NCI-H146 (cell line): ENCODE measurements at places on chromosomes 12 and 14.

- no peak for DNase-seq
Observed at GRCh38 chr14:92103363-92103989, 2.9 kb downstream of the ATXN3 start.

DNA sequence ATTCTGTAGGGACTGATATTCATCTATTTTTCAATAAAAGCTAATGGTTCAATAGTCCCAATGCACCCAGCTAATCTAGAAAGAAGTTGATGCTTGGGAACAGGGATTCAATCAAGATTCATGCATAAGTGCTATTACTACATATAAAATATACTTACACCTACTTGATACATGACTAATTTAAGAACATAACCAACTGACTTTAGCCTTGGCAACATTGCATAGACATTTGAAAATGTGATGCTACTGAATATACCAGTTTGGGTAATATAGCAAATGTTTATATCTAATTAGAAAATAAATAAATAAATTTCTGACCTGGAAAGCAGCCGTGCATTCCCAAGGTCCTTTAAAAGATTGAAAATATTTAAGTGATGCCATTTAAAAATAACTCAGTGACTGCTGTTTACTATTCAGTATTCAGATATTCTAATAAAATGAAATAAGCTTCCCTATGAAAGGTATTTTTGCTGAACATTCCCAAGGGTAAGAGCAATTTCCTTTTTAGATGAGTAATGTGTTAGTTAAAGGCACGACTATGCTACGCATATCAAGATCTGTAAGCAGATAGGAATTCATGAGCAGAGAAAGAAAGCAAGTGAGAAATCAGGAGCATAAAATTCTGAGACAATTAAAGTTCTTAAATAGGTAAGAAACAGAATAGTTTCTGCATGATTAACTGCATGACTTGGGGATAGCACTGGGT is 160.6 kb upstream of the SYT1 start:
- no peak for DNase-seq

DNA sequence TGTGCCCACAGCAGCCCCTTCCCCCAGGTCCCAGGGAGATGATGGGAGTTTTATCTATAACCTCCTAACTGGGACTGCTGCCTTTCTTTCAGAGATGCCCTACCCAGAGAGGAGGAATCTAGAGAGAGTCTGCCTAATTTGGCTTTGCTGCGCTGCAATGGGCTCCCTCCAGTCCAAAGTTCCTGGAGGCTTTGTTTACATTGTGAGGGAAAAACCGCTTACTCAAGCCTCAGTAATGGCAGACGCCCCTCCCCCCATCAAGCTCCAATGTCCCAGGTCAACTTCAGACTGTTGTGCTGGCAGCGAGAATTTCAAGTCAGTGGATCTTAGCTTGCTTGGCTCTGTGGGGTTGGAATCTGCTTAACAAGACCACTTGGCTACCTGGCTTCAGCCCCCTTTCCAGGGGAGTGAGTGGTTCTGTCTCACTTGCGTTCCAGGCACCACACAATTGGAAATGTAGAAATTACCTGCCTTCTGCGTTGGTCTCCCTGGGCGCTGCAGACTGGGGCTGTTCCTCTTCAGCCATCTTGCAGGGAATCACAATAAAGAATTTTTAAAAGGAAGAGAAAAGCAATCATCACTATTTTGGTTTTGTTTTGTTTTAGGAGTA is 262.5 kb downstream of the FOXG1 start:
- no peak for DNase-seq

DNA sequence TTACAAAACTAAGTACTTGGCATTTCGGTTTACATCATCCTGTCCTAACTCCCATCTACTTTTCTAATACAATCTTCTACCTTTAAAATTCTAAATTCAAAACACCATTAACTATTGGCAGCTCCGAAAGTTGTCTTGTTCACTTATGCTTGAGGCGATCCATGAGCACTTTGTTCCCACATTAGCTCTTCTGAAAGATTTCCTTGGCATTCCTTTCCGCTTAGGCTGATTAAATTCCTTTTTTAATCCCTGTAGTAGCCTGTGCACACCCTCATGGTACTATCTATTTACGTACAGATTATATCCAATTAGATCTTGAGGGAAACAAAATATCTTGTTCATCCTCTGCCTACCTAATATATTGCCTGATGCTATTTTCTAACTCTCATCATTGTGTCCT is 480.7 kb downstream of the PRKD1 start:
- DNase-seq: no peak

DNA sequence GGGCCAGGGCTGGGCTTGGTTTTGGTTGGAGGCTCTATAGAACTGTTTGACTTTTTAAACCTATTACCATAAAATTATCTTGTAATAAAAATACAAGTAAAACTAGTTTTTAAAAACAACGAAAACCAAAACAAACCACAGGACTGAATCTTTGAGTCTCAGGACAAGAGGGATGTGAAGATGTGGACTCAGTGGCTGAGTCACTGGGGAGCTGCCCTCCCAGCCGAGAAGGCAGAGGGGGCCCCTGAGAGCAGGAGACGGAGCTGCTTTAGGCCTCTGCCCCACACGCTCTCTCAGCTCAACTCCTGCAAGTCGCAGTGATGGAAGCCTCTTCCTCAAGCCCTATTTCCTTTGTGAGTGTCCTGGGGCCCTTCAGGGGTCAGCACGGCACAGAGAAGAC is 59.0 kb downstream of the CDC42BPB start:
- no peak for DNase-seq

- no peak for DNase-seq
Observed at GRCh38 chr12:27052176-27052575, 29.8 kb downstream of the MED21 start.

GRCh38 chr12:49568442-49569162 is 660 bp upstream of the MCRS1 start:
- no peak for DNase-seq

DNA sequence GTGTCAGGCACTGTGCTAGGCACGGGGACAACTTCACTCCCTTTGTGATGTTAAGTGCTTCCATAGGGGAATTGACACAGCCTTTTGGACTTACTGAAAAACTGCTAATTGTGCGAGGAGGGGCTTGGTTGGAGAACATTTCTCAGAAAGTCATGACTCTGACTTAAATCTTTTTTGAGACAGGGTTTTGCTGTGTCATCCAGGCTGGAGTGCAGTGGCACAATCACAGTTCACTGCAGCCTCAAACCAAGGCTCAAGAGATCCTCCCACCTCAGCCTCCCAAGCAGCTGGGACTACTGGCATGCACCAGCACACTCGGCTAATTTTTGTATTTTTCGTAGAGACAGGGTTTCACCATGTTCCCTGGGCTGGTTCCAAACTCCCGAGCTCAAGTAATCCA is 10.2 kb upstream of the LTBP2 start:
- DNase-seq: no peak

DNA sequence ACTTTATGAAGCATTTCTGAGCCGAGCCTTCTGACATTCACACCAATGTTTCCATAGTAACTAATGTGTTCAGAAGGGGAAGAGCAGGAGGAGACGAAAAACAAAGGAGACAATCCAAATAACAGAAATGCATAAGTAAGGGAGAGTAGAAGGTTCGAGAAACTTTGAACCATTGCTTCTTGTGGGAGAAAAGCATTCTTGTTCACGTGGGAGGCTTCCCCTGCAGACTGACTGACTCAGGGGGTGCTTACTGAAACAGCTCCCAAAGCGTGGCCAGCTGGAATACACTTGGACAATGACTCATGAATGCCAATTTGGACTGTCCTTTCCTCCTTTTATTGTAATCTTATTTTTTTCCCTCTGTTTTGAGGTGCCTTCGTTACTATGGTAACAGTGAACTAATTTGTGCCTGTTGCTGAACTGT is 73.9 kb downstream of the NEDD1 start:
- peak; percentile 36 for DNase-seq

DNA sequence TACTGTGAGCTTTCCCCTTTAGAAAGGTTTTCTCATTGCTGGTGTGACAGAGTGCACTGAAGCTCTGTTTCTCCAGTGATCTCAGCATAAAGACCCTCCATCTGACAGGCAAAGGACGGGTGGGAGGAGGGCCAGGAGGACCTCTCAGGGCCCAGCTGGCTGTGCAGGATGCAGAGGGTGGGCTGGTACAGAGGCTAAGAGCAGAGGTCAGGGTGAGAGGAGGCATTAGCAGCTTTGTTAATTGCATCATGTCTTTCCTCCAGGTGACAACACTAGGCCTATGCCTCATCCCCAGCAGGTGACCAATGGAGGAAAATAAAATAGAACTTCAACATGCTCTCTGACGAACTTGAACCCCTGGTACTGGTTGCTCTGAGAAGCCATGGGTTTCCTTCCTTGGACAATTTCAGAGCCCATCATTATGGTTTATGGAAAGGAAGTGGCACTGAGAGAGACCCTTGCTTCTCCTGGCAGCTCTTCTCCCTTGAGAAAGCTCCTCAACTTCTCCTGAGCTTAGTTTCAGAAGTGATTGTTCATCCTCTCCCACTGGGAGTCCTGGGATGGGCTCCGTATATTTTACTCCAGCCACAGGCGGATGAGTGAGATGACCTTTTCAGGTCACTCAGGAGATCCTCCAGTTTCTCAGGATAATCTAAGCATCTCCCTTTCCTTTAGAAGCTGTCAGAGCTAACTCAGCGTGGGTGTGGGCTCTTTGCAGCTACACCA is 45.8 kb upstream of the ATP23 start:
- DNase-seq: no peak

DNA sequence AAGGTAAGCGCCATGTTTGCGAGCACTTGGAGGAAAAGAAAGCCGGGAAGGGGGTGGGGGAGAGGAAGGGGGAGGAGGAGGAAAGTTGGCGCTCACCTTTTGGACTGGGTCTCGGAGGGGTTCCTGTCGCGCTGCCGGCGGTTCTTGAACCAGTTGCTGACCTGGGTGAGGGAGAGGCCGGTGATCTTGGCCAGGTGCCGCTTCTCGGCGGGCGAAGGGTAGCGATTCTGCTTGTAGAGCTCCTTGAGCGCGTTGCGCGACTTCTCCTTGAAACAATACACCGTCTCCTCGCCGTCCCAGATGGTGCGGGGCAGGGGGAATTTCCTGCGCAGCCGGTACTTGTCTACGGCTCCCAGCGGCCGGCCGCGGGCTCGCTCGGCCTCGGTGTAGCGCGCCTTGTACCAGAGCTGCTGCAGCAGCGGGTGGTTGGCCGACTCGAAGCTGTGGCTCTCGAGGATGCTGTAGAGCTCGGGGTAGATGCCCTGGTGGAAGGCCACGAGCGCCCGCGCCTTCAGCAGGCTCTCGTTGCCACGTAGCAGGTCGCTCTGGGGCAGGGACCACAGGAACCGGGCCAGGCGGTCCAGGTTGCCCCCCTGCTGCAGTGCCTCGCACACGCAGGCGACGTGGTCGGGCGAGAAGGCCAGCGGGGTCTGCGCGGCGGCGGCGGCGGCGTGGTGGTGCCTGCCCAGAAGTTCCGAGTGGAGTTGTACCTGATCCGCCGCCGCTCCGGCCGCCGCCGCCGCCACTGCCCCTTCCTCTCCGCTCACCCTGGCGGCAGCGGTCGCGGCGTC is 840 bp downstream of the SIX4 start:
- DNase-seq: peak; percentile 52

GRCh38 chr14:64817631-64818030 is 62.1 kb downstream of the SPTB start:
- DNase-seq: no peak

DNA sequence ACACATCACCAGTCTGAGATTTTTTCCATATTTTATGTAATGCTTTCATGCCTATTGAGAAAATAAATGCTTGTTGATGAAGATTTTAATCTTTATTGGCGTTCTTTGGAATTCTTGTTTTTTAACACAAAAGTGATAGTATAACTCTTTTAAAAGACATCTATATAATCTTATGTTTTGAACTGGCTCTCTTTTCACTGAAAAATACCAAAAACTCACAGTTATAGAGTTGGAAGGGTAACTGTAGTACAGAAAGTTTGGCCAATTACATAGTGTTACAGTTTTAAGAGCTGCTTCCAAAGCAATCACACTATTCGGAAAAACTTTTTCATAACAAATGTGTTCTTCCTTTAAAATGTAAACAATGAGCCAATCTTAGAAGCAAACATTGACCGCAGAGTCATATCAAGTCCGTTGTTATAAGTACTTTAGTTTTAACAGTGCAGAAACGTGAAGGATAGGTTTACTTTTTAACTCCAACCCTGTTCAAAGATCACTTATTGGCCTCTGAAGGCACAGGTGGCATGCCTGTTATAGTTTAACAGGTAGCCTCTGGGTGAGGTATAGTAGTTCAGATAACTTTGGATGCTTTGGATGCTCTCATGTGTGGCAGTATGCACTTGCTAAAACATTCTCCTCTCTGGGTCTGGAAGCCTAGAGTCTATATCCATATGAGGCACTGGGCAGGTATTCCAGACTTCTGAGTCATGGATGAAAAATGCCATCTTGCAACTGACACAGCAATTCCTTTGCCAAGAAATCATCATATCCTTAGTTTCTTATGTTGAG is 12.1 kb upstream of the NTN4 start:
- no peak for DNase-seq

DNA sequence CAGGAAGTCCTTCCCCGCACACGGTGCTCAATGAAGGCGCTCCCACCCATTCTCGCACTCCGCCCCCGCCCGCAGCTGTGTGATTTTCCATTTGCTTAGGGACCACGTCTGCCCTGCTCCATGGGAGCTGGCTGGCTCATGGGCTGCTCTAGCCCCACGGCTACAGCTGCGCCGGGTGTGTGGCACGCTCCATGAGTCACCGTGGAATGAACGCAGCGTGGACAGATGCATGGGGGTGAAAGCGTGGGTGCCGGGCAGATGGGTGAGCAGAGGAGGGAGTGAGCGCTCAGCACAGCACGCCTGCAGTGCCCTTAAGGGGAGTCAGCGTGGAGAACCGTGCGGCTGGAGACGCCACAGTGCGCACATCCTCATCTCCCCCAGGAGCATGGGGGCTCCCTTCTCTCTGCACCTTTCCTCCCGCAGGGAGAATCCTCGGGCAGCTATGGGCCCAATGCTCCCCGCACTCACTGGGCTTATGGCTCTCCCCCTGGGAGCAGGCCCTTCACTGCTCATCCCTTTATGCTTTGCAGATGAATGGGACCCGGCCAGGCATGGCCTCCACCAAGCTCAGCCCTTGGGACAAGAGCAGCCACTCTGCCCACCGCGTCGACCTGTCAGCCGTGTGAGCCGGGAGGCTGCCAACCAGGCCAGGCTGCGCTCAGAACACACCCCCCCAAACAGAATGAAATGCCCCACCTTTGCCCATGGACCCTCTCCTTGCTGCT is 185.1 kb downstream of the ADGRD1 start:
- no peak for DNase-seq

GRCh38 chr14:55107766-55108554 is 21.1 kb upstream of the LGALS3 start:
- DNase-seq: no peak

DNA sequence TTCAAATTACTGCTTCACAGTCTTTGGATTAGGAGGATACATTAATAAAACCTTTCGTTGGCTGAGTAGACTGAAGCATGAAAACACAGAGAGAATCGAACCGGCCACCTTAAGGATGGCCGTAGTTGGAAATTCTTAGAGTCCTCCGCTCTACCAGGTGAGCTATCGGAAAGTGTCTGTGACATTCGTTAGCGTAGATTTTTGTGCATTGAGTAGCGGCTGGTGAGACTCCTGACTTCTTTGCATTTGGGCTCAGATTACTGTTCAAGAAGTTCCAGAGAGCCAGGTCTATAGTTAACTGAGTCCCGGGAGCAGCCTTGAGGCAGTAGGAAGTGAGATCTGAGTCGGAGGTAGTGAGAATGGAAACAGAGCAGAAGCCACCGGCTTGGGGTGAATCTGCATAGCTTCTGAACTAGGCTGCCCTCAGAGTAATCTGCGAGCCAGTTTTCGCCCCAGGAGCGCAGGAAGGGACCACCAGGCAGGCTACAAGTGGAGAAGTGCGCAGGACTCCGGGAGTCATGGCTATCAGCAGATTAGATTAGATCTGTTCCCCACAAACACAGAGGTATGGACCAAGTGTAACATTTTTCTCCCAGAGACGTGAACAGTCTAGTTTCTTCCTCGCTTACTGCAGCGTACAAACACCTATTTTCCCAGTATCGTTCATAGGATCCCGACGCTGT is 11.0 kb downstream of the OR6S1 start:
- DNase-seq: peak; percentile 28
